ENCODE measurements at places on chromosomes 5 and 9.

DNA sequence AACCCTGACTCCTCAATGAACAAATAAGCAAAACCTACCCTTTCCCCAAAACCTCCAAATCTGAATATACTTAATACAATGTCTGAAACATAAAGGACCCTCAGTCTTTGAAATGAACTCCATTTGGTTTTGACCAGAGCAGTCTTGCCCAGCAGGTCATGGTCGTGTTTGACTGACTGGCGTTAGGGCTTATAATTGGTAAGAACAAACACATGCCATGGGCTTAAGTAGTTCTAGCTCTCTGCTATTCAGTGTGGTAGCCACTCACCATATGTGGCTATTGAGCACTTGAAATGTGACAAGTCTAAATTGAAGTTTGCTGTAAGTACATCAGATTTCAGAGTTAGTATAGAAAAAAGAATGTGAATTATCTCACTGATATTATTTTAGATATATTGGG lies 42.1 kb downstream of the LRRTM2 start:
- DNase-seq, result no peak

- peak; percentile 64 for DNase-seq
Observed at GRCh38 chr5:83472508-83473345, 1.2 kb downstream of the VCAN start.

- peak; percentile 93 for DNase-seq
Observed at GRCh38 chr9:124659099-124659659, 111.9 kb downstream of the NR6A1 start.

GRCh38 chr9:99905833-99906402 lies 536 bp upstream of the STX17 start:
- no peak for DNase-seq

GRCh38 chr5:138752951-138753793 lies at the start of gene CTNNA1:
TSS of gene CTNNA1 (plus strand) at chr5:138753425. CDS start at chr5:138781925, 28,500 bp downstream.
- DNase-seq, result peak; percentile 90

DNA sequence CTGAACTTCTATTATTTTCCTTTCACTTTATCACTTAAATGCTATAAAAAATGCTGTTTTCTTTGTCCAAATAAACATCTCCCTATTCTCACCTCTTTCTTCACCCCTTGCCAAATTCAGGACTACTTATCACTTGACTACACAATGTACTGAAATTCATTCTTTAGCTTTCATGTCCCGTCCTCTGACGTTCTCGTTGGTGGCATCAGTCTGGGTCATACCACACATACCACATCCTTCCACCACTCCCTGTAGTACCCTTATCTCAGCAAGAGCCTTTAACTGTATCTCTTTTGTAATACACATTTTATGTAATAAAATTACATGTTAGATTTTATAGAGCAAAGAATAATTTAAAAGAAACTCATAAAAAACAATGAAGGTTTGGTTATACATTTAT lies 231.1 kb upstream of the PAPPA start:
- no peak for DNase-seq

DNA sequence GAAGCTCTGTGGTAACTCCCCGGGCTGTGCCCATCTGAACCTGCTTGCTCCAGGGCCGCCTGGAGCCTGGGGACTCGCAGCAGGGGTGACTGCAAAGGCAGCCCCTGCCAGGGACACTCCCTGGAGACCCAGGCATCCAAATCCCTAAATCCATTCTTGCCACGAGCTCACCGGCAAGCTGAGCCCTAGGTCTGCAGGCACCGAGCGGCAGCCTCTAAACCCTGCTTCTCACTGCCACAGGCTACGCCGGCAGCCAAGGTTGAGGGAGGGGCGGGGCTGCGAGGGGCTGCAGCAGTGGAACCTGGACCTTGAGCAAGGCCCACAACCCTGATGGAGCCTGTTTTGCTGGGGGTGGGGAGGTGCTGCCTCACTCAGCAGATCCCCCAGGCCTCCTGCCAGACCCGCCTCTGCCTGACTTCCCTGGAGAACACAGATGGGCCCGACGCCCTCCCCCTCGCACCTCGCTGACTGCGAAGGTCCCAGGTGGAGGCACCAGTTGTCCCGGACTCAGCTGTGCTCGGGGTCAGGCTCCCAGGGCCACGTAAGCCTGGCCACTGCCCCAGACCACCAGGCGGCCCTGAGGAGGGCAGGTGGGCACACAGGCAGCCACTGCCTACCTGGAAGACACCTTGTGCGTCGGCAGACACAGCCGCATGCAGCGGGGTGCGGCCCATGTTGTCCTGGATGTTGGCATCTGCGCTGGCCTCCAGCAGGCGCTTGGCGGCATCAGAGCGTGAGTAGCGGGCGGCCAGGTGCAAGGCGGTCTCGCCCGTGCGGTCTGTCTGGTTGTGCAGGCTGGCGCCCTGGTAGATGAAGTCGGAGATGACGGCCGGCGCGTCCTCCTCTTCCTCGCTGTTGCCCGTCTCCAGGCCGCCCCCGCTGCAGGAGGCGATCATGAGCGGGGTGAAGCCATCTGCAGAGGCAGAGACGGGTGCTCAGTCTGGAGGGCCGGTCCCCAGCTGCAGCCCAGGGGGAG lies 17.4 kb upstream of the SEC16A start:
- DNase-seq, result no peak

GRCh38 chr5:171709930-171710329 lies 75.7 kb upstream of the SMIM23 start:
- no peak for DNase-seq

DNA sequence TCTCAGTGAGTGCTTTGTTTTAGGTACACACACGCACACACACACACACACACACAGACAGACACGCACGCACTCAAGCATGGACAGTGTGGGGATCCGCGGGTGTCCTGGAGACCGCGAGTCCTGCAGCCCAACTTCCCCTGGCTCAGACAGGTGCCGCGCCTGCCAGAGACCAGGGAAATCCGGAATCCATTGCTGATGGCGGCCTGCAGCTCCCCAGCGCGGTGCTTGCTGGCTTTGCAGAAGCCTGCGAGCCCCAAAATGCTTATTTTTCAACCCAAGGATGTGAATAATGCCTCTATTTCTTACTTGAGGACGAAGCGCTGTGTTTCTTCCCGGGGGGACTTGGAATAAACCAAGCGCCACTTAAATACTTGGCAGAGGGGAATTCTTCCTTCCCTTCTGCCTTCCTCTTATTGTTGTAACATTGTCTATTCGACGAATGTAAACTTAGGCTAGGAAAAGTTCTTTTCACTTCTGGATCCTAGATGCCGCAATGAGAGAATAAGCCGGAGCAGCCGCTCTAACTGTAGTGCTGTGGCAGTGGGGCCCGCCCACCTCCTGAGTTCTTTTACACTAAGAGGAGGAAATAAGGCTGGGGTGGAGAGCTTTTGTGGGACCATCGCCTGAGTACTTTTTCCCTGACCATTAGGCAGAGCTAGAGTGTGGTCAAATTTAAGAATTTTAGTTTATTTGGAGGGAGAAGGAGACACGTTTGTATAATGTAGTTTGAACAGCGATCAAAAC lies 802 bp downstream of the ITGA2 start:
- peak; percentile 77 for DNase-seq

DNA sequence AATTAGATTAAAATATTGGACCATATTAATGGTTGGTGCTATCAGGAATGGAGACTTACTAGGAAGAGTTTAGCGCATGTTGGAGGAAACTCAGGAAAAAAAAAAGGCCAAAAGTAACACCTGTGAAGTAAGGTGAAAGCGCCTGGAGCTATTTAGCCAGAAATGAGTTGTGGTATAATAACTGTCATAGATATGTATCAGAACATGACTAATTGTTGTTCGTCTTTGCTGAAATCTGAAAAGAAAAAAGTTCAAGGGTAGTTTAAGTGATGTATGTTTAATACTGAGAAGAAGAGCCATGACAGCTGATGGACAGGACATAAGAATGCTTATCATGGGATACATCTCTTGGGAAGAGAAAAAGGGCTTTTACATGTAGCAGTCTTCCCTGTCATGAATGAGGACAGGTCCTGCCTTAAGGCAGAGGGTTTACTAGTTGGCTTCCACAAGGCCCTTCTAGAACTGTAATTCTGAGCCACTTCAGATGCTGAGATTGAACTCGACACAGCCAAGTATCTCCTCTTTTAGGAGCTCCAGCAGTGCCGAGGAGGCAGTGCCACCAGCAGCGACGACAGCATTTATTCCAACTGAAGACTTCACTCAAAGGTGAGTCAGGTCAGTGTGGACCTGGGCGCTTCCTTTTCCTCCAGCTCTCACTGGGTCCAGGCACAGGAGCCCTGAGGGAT lies 940 bp upstream of the CAMK4 start:
- DNase-seq, result no peak

- DNase-seq, result no peak
Observed at GRCh38 chr9:75389101-75389500, 300.8 kb downstream of the OSTF1 start.

DNA sequence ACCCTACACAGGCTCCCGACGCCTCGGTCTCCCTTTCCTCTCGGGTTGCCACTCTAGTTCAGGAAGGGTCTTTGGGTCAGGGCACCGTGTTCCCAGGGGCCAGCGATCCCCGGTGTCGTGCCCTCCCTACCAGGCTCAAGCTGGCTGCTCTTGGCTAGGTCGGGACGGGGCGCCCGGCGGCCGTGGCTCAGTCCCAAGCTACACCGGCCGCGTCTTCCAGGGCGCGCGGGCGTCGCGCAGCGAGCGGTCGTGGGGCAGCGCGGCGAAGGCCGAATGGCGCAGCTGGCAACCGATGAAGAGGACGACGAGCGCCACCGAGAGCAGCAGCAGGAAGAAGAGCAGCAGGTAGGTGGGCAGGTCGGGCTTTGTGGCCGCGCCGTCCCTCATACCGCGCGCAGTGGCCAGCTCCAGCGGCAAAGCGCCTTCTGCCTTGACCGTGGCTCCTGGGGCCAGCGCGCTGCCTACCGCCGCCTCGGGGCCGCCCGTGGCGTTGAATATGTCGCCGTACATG lies 892 bp downstream of the SMIM32 start:
- DNase-seq, result no peak

DNA sequence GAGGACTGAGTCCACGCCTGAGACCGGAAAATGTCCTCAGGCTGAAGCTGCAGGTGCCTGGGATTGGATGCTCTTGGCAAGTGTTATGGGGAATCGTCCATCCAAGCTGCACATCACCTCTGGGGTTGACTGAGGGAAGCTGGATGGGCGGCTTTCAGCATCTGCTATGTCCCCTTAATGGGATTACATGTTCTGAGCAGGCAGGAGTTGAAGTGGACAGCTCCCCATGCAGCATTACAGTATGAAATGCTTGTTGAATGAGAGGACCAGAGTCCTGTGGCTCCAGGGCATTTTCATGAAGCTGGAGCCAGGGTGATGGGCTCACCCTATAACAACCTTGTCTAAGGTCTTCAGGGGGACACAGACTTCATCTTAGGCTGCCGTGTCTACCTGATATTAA lies 270.9 kb downstream of the HSPA4 start:
- no peak for DNase-seq

DNA sequence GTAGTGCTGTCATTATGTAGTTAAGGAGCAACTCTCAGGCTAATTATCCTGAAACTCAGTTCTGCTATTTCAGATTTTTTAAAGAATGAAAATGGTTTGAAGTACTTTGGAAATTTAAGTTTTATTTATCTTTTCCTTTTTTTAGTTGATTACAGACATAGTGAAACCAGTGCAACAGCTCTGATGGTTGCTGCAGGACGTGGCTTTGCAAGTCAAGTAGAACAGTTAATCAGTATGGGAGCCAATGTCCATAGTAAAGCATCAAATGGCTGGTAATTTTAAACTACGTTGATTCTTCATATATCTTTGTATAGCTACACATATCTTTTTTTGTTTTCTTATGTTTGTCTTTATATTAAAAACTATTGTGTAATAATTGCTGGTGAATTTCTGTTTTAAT lies 34.9 kb downstream of the YTHDC2 start:
- DNase-seq, result no peak

DNA sequence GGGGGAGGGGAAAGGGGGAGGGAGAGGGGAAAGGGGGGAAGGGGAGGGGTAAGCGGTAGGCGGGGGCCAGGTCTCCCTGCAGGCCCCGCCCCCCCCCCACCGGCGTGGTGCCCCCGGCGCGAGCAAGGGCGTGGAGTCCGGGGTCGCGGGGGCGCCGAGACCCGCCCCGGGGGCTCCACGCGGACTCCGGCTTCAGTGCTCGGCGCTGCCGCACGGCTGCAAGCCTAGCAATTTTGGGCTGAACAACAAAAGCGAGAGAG lies 10.8 kb downstream of the C9orf50 start:
- DNase-seq, result no peak

Data from RWPE2 (cell line).